ENCODE measurements at places on chromosomes 3 and 15.

- DNase-seq, result no peak
These were observed 654 bp upstream of the C3orf38 start for GRCh38 chr3:88149101-88149508.

DNA sequence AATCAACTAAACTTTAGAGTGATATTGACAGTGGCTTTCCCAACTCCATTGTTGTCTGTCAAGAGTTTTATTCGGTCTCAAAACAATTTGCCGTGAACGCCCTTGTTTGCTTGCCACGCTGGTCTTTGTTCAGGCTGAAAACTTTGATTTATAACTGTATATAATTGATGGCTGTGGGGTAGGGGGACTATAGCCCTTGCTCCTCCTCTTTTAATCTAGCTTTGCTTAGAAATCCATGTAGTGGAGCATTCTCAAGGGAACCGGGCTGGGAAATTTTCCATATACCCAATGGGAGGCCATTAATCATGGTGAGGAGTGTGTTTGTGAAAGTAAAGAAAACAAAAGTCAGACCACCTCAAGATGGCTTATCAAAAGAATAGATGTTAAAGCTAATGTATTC, 339.8 kb upstream of the RARB start:
- DNase-seq, result no peak

DNA sequence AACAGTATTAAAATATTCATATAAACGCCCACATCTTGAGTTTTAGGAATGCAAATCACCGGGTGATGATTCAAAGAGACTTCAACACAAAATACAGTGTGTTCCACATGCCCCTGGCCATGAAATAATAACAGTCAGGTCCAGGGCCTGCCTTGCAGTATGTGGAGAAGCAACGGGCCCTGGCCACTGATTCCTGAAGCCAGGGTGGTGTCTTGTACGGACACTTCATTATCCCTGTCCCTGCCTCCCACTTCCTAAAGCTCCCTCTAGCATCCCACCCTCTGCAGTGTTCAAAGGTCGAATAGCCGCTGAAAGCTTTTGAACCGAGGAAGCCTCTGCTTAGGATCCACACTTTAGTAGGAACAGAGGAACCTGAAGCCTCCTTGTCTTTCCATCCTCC, 50.4 kb upstream of the PCSK6 start:
- no peak for DNase-seq

DNA sequence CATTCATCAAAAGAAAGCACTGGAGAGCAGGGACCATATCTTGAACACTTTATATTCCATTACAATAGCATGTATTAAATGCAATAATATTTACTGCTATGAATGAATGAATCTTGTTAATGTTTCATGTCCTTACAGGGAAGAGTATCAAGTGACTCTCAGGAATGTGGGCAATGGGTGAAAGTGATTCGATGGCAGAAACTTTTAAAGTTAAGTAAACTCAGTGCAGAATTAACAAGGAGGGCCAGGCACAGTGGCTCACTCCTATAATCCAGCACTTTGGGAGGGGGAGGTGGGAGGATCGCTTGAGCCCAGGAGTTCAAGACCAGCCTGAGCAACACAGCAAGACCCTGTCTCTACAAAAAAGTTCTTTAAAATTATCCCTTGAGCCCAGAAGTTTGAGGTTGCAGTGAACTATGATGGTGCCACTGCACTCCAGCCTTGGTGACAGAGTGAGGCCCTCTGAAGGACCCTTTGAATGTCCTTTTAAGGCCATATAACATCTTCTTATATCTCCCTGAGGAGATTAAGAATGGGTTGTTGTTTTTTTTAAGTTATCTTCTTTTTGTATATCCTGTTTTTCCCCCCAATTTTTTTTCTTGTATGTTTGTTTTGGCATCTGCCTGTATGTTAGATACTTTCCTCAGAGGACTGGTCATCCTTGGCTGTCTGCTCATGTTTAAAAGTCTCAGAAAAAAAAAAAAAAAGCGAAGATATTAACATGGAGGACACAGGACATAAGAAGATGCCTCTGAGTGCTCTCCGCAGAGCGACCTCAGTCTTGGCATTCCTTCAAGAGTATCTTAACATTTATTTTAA, 9.6 kb upstream of the FSIP1 start:
- DNase-seq, result no peak

DNA sequence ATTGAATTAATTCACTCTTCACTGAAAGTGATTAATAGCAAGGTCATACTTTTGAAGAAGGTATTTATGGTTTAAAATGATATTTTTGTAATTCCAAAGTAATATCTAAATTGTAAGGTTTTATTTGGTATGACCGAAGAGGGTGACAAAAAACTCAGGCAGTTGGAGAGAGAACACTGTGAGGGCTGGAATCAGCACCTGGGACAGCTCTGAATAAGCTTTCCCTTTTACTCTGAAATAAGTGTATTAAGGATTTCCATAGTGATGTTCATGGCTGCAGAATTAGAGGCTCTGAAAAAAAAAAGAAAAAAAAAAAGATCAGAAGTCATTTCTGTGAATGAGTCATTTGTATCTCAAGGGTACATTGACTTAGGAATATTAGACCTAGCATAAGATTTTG, 299.5 kb downstream of the IL5RA start:
- no peak for DNase-seq

- no peak for DNase-seq
These were observed 71.4 kb downstream of the SPSB4 start for GRCh38 chr3:141122455-141123030.

DNA sequence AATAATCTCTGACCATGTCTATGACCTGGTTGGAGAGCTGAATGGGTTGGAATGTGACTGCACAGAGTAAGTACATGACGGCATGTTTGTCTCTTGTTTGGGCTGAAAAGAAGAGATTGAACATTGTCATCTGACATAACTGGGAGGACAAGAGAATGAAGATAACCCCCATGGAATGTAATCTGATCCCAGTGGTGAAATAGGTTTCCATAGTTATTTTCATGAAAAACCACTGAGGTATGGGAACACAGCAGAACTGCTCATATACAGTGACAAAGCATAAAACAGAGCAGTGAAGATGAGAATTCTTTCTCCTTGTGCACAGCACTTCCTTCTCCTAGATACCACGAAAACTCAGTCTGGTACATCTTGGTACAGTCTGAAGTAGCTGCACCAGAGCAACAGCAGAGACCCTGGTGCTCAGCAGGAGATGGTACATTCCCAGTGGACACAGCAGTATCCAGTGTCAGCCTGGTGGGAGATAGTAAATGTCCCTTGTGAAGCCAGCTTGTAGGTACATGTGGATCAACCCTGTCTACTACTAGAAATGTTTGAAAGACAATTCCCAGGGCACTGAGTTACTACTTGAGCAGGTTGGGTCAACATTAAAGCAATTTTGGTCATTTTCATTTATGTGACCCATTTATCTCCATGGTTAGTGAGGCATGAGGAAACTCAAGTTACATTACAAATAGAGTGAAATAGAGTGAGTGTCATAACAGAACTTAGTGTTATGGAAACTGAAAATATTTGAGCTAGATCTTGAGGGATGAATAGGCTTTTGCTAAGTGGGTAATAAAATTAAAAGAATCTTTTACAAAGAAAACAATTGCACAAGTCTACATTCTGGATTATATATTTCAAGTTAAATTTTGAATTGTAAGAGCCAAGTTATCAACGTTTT, 178.3 kb downstream of the SUCNR1 start:
- no peak for DNase-seq
